ENCODE measurements at places on chromosomes 1 and 21.

GRCh38 chr1:151251656-151252470 lies 2.7 kb upstream of the PSMD4 start:
- DNase-seq: peak; percentile 95

GRCh38 chr21:45973475-45974072 lies 8.0 kb upstream of the COL6A1 start:
- DNase-seq: peak; percentile 78

DNA sequence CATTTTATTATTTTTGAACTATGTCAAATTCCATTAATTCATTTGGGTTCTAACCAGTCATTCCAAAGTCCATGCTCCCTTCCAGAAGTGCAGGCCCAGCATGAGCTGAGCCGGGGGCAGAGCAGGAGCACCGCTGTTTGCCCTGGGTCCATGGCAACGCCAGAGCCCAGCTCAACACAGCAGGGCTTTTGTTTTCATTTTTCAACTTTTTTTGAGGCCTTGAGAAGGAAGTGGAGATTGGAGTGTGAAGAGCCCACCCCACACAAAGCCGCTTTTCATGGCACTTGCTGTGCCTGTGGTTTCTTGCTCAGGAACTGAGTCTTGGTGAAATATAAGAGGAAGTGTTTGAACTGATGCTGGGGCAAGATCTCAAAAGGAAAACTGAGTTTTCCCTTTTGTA lies 13.2 kb upstream of the PRMT2 start:
- DNase-seq: peak; percentile 91

DNA sequence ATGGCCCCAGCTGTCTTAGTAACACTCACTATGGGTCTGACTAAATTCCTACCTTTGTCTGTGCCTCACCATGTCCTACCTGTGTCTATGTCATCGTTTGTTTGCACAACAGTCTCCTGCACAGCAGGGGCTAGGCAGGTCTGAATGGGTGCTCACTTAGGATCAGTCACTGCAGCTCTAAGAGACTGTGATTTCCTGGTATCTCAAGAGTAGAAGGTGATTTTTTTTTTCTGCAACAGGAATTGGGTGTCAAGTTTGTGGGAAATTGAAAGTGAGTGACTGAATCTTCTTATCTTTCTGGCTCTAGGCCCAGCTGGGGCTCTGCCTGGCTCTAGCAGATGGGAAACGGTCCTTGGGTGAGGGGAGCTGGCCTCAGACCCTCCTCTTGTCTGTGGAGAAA lies 46.4 kb upstream of the TRABD2B start:
- DNase-seq: no peak

DNA sequence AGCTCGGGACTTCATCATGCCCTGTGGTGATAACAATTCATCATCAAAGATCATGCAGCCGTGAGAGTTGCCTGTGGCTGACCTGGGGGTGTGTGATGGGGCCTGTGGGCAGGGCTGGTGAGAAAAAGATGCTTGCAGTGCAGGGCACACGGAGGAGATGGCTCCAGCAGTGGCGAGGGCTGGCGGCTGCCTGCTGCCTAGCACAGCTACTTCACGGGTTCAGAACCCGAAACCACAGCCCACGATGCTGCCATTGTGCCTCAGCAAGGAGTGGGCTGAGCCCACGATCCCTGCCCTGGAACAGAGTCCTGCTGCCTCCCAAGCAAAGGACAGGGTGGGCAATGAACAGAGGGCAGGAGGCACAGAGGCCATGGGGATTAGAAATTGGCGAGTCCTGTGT lies 631 bp upstream of the KRTAP10-9 start:
- DNase-seq: no peak

GRCh38 chr1:119617751-119618691 lies 30.0 kb downstream of the ZNF697 start:
- DNase-seq: no peak

- no peak for DNase-seq
Measured at GRCh38 chr1:46407636-46408035, 13.5 kb downstream of the FAAH start.

DNA sequence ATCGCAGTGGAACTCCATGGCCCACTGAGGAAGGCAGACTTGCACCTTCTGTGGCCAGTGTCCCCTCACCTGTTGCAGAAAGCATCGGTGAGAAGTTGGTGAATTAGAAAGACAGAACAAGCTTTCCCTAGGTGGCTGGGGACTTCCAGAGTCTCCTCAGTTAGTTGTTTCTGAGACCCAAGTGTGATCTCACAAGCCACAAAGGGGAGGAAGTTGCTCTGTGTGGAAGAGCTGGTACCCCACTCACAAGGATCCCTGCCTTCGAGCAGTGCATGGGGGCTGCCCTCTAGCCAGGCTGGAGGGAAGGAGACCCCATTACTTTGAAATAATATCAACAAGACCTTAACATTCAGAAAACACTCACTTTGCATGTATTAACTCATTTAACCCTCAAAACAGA lies 2.1 kb downstream of the PRELP start:
- no peak for DNase-seq

DNA sequence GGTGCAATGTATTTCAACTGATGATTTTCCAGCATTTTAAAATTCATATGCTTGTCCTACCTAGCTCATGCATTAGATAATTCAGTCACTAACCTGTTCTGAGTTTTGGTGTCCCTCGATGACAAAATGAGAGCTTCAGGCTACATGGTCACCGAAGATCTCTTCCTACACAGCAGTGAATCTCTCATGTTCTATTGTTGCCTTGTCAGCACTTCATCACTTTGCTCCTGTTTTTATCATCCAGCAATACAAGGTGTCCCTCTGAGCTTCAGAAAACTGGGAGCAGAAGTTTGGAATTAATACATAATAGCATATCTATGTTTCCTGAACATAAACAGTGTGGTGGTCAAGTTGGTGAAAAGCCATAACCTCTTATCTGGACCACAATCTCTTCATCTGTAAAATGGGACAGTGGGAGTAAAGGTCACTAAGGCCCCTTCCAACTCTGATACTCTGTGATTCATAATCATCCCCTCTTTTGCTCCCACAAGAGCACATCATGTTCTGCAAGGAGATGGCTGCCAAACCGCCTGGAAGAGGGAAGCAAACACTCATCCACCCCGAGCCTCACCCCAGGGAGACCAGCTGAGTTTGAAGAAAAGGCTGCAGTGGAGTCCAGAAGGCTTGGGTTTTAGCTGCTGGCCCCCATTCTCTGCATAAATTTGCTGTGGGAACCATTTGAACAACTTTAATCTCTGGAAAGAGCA lies 137.9 kb upstream of the F3 start:
- DNase-seq: no peak

- DNase-seq: no peak
Measured at GRCh38 chr1:7436056-7437005, 334.8 kb upstream of the VAMP3 start.

- no peak for DNase-seq
Measured at GRCh38 chr1:157114183-157115121, 14.8 kb upstream of the ETV3L start.

DNA sequence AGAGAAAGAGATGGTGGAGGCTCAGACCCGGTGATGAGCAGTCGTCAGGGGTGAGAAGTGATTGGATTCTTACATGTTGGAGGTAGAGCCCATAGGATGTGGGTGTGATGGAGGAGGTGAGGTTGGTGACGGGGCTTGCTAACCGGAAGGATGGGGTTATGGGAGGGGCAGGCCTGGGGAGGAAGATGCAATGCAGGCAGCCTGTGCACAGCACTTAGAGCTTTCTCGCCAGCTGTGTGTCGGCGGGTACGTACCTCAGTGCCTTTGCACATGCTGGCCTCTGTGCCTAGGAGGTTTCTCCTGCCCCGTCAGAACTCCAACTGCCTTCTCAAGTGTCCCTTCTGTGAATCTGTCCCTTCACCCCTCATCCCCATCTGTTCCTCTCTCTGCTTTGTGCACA lies 2.9 kb upstream of the BSND start:
- DNase-seq: no peak

DNA sequence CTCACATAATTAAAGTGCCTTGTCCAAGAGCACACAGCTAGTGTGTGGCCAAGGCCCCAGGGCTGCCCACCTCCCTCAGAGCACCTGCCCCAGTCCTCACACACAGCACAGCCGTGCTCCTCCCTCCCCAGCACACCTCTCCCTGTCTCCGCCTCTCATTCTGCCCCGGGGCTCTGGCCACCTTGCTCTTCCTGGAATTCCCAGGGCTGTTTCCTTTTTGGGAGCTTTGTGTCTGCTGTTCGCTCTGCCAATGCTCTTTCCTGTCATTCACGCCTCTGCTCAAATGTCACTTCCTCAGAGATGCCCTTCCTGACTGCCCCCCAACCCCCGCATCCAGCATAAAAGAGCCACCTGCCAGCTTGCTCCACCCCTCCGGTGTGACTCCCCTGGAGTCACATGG lies 13.3 kb downstream of the SLC6A17 start:
- no peak for DNase-seq

DNA sequence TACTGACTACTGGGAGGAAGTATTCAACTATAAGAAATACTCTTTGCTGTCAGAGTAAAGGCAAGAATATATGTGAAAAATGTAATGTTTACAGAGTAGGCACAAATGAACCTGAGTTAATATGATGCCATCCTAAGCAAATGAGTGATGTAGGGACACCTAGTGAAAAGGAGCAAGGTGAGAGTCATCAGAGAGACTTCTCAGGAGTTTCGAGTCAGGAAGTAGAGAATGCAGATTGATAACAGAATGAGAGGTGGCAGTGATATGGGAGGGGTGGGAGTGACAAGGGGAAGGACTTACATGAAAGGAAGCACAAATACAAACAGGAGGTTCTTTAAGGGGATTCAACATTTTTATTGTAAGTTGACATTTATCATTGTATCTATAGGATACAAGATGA lies 10.2 kb downstream of the PRCC start:
- DNase-seq: no peak

DNA sequence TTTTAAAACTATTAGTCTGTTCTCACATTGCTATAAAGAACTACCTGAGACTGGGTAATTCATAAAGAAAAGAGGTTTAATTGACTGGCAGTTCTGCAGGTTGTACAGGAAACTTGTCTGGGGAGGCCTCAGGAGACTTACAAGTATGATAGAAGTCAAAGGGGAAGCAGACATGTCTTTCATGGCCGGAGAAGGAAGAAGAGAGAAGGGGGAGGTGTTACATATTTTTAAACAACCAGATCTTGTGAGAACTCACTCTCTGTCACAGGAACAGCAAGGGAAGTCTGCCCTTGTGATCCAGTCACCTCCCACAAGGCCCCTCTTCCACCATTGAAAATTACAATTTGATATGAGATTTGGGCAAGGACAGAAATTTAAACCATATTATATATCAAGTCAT lies 55.9 kb downstream of the CLIC4 start:
- peak; percentile 41 for DNase-seq

GRCh38 chr1:40612345-40612831 lies 53.1 kb downstream of the RIMS3 start:
- peak; percentile 90 for DNase-seq

DNA sequence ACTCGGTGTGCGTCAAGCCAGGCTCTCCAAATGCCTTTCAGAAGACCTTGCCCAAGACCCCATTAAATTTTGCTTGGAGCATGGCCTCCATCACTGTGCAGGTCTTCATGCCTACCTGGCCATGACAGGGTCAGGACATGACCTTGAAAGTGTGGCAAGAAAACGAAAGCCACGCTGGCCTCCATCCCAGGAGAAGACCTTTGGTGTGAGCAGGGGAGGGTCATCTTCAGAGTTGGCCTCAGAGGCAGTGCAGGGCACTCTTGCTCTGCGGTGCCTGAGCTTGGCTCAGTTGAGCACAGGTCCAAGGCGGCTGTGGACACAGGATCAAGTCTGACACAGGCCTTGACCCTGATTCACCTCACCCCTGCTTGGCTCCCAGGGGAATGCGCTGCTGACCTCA lies 181.4 kb upstream of the TMEM51 start:
- no peak for DNase-seq

GRCh38 chr1:233356705-233356987 lies 29.1 kb downstream of the MAP3K21 start:
- no peak for DNase-seq

- peak; percentile 38 for DNase-seq
Measured at GRCh38 chr1:212110617-212111016, 75.1 kb downstream of the DTL start.

DNA sequence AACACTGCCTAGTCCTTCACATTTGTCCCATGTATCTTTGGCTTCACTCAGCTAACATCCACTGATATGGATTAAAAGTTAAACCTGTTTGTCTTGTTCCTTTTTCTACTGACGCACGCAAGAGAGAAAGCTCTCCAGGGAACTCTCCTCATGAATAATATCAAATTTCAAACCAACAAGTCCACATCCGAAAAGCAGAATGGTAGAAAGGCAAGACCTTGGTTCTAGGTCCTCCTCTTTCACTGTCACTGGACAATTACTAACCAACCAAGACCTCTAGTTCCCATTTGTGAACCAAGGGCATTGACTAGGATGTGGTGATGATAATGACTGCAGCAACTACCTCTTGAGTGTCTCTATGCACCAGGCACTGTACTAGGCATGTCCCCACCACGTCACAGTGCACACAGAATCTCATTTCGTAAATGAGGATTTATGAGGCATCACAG lies 8.4 kb downstream of the PLPP3 start:
- no peak for DNase-seq

DNA sequence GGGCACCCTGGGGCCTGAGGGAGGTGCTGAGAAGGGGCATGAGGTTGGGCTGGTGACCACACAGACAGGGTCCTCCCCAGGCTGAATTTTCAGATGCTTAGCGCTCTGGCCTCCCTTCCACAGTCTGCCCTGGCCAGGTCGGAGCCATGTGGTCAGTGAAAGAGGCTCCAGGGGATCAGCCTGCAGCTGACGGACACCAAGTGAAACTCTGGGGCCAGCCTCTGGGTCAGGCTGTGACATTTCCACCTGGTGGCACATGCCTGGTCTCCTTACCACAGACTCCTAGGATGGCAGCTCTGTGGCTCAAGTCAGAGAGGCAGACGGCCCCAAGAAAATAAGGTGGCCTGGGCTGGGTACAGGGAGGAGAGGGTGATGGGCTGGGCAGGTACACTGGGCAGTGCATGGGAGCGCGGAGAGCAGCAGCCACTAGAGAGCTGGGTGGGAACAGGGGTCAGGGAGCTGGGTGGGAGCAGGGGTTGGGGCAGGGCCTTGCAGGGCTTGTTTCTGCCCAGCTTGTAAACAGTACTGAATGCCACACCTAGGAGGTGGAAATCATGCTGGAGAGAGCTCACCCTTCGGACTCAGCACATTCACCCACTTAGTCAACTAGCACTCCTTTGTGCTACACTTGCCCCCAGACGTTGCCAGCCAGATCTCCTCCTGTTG lies 20.7 kb upstream of the ADARB1 start:
- no peak for DNase-seq

DNA sequence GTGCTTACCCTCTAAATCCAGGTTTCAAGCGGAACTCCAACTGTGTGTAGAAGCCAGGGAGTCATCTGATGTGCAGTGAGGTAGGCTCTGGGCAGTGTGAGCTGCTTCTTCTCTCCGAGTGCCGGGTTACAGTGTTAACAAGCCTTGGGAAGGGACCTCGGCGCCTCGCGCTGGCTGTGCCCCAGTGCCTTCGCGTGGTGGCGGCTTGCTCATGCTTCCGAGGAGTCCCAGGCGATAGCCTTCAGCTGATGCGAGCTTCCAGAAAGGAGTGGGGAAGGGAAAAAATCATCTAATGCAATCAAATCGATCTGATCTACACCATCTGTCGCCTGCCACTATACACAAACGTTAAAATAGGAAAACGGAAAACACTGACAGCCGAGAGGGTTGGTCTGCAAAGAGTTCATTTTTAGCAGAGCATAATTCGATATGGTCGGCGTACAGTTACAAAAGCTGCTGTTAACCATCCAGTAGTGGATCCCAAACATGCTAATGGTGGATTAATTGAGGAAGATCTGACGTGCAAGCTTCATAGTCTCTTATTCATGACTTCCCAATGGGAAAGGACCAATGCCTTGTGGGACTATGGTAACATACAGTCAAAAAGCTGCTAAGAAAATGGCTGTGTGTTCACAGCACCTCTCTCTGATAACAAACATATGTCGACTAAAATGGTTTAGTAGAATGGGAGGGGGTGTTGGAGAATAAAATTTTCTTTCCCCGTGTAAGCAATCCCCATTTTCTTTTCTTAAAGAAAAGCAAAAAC lies 128.7 kb upstream of the DPYD start:
- no peak for DNase-seq
